Renal cortical epithelial cell (primary cell): ENCODE measurements at places on chromosomes 2 and 18.

DNA sequence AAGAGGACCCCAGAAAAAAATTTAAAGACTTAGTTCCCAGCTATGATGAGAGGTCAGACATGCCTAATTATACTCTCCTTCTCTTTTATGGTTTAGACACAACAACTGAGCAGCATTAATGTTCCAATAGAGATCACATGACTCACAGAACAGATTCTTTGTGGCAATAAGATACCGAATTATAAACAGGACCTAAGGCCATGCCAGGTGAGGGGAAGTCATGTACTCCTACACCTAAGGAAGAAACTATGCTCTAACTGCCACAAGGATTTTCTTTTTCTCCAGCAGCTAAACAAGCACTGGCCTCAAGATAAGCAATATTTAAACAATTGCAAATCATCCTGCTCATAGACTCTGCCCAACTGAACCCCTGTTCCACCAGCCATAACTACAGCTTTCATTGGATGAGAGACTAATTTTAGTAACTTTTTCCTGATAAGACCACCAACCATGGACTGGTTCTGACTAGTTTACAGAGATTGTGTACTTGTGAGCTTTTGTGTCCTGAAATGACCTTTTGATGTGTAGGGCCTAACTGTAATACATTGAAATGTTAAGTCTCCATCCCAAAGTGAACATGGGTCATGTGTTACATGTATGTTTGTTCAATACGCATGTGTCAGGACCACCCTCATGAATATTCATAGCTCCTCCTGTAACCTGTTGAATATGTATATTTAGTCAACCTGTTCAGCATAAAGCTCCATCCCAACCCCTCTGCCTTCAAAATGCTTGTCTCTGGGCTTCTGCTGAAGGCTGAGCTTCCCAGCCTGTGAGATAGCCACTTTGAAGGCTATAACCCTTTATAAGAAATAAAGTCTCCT lies 21.6 kb upstream of the NFE2L2 start:
- peak; percentile 69 for DNase-seq

DNA sequence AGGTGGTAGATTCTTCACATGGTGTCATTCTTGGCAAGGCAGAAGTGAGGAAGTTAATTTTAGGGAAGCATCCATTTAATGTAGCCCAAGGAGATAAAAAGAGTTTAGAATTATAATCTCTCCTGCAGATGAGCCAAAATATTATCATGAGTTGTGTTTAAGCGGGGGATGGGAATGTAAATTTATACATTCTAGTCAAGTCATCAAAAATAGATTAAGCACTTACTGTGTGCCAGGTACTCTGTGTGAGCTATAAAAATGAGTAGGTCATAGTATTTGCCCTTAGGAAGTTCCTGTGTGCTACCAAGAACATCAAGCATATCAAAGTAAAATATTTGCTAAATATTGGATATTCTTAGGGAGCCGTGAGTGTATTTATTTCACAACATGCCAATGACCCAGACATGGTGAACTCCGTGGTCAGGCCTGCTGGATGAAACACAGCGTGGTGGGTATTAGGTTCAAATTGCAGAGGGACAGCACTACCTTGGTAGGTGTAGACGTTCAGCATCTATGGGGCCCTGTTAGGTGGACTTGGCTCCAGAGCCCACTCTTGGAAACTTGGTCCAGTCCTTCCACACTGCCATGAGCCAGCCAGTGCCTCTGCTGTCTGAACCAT lies 37.4 kb downstream of the MEIS1 start:
- DNase-seq = no peak

GRCh38 chr2:226683196-226683595 lies 116.4 kb downstream of the IRS1 start:
- DNase-seq = no peak

- no peak for DNase-seq
Measured at GRCh38 chr2:45922577-45922988, 271.1 kb downstream of the PRKCE start.

DNA sequence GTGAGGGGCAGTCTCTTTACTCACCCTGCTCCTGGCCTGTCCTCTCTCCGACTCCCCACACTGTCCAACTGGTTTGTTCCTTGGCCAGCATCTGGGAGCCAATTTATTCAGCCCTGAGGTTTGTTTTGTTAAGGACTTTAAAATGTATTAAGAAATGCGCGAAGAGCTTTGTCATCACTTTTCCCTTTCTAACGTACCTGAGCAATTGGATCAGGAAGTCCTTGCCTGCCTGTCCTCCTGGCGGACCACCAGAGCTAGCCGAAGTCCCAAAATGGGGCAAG lies 164.7 kb upstream of the MSH6 start:
- DNase-seq = peak; percentile 13

GRCh38 chr2:224716201-224716600 lies at the start of gene CCDC195:
Gene CCDC195 (minus strand): TSS chr2:224716365. CDS start chr2:224716365, 0 bp downstream.
- DNase-seq = no peak

GRCh38 chr2:41791523-41791922 lies 256.3 kb upstream of the PKDCC start:
- DNase-seq = peak; percentile 46

DNA sequence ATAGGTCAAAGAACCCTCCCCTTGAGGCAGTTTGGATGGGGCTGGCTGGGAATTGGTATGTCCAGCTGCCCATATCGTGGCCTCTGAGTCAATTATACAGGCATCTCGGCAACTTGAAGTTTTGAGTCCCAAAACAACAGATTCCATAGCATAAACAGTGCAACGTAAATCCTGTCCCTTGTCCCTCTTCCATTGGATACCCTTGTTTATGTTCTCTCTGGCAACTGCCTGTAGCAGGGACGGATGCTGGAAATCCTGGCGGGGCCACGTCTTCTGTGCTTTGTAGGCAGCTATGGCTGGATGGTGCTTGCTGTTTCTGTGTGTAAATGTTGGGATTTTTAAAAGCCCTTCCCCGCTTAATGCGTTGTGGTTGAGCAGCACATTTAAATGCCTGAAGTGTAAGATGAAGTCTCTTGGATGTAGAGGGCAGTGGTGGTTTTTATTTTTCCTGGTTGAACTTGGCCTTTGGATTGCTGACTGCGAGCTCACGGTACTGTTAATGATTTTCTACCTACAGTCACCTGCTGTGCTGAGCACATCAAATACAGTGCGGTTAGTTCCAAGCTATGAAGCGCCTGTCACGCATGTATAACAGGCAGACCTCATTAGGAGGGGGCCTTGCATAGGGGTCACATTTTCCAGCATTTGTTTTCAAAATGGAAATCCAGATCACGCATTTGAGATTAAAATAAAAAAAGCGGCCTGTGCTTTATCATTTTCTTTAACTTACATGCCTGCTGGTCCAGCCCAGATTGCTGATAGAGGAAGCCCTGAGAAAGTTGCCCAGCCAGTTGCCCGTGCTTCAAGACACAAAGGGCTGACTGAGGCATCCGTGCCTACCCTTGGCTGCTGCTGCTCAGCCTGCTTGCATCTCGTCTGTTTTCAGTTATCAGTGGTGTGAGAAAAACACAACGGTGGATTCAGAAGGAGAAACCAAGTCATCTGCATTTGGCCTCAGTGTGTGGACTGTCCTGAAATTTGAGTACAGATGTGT lies 84.7 kb downstream of the NEDD4L start:
- peak; percentile 98 for DNase-seq

DNA sequence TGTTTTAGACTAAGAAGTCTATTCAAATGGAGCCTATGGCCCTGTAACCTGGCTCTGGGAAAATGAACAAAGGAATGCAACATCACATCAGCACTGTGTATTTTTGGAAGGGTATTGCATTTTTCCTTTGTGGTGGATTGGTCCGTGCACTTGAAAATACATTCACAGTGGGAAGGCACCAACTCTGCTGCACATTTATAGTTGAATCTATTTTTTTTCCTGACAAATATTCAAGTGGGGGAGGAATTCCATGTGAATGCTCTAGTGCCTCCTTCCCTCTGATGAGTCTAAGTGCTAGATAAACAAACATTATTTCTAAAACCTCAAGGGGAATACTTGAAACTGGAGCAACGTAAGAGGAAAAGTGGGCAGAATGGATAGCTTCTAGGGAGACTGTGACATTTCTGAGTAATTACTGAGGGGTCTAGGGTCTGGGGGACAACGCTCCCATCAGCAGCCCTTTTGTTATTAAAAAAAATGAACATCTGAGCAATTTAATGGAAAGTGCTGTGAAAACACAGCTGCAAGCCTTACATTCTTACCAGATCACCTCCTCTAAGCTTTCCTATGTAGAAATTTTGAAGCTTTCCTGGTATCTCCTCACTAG lies 208.2 kb downstream of the SLC8A1 start:
- peak; percentile 65 for DNase-seq

GRCh38 chr2:236828820-236829219 lies 256.9 kb upstream of the COPS8 start:
- DNase-seq = no peak

DNA sequence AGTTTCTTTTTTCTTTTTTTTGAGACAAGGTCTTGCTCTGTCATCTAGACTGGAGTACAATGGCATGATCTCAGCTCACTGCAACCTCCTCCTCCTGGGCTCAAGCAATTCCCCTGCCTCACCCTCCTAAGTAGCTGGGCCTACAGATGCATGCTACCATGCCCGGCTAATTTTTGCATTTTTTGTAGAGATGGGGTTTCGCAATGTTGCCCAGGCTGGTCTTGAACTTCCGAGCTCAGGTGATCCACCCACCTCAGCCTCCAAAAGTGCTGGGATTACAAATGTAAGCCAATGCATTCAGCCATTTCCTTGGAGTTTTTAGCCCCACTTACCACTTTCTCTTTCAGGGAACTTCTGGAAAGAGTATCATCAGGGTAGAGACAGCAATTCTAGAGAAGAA lies 153.3 kb upstream of the THSD7B start:
- no peak for DNase-seq

DNA sequence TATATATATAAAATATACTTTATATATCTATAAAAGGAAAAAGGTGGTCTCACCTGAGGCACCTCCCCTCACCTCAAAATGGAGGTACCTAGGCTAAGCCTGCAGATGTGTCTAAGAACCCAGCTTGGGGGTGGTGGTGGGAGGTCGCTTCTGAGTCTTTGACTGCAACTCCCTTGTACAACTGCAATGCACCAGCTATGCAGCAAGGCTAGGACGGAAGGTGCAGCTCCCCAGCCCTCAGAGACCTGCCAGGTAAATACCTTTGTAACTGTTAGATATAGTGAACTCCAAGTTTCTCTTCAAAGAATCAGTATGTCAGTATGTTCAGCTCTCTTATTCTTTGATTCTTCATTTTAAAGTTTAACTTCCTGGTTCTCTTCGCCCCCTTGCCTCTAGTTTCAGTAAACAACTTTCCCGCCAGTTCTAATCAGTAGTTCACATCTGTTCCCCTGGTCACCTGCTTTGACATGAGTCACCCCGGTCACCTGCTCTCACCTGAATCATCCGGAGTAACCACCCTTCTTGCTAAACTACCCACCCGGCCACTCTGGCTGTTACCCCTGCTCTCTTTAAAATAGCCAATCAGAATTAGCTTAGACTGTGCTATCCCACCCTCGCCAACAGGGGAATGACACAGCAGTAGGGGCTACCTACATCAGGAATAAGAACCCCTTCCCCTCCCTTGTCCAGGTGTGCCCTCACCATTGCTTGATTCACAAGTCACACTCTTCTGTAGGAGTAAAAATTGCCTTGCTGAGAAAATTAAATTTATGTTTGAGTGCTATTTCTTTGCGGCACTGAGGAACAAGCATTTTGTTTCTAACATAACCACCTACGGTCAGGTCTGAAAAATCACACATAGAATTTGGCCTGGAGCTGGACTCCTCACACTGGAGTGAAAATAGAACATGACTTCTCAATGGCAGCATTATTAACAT lies 24.7 kb upstream of the IMPA2 start:
- no peak for DNase-seq
